ENCODE measurements at places on chromosomes 4 and X. TPM values are rescaled to one million over a fixed set of nuclear protein-coding genes. Genes with fewer than 3 reads are reported as not detected.

GRCh38 chr4:101643186-101643837 is 147.2 kb upstream of the BANK1 start:
- H3K36me3 ChIP-seq = no peaks in the 10 kb centered on the region
- no peaks in the 10 kb centered on the region for H3K4me1 ChIP-seq
- no peak overlapping the region for H3K4me3 ChIP-seq
- no peaks in the 10 kb centered on the region for H3K27me3 ChIP-seq

DNA sequence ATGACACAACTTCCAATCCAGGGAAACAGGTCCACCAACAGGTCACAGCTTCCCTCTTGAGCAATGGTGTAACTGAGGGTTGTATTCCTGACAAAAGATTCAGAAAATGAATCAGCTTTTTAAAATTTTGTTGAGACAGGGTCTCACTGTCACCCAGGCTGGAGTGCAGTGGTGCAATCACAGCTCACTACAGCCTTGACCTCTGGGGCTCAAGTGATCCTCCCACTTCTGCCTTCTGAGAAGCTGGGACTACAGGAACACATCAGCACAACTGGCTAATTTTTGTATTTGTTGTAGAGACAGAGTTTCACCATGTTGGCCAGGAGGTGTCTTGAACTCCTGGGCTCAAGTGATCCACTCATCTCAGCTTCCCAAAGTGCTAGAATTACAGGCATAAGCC is 43.7 kb downstream of the SAT1 start:
- H3K4me1 ChIP-seq = no peaks in the 10 kb centered on the region
- no peak for DNase-seq
- no peaks in the 10 kb centered on the region for H3K36me3 ChIP-seq
- H3K4me3 ChIP-seq = no peak overlapping the region
- H3K27ac ChIP-seq = no peak overlapping the region

GRCh38 chrX:8738588-8739189 is 6.8 kb upstream of the ANOS1 start:
- H3K4me3 ChIP-seq = no peak overlapping the region
- peaks cover 7% of the 10 kb centered on the region for H3K27me3 ChIP-seq
- H3K4me1 ChIP-seq = no peaks in the 10 kb centered on the region
- DNase-seq = peak; percentile 47
- no peak overlapping the region for H3K27ac ChIP-seq

GRCh38 chr4:155693015-155693663 is 26.5 kb downstream of the GUCY1A1 start:
- no peak overlapping the region for H3K4me3 ChIP-seq
- no peak overlapping the region for H3K27ac ChIP-seq
- DNase-seq = no peak
- no peaks in the 10 kb centered on the region for H3K36me3 ChIP-seq
- no peaks in the 10 kb centered on the region for H3K4me1 ChIP-seq
- no peaks in the 10 kb centered on the region for H3K27me3 ChIP-seq

DNA sequence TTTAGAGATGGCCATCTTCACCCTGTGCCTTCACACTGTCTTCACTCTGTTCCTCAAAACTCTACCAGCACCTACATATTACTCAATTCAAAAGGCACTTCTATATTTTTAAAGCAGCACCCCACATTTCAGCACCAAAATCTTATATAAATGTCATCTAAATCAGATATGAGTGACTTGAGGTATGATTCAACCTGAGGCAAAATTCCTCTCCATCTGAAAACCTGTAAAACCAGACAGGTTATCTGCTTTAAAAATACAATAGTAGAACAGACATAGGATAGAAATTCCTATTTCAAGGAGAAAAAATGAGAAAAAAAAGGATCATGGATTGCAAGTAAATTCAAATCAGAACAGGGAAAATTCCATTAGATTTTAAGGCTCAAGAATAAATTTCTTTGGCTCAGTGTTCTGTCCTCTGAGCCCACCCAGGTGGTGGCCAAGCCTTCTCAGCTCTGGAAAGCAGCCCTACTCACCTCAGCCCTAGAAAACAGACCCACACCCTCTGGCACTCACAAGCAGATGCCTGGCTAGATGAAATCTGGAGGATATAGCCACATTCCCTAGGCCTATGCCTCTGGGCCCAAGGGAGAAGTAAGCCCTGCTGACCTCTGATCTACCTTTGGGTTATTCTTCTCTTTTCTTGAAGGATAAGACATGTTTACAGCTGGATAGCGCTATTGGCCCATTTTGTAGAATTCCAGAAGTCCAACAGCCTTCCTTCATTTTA is 240.4 kb upstream of the ZCCHC13 start:
- no peaks in the 10 kb centered on the region for H3K36me3 ChIP-seq
- no peaks in the 10 kb centered on the region for H3K4me1 ChIP-seq

DNA sequence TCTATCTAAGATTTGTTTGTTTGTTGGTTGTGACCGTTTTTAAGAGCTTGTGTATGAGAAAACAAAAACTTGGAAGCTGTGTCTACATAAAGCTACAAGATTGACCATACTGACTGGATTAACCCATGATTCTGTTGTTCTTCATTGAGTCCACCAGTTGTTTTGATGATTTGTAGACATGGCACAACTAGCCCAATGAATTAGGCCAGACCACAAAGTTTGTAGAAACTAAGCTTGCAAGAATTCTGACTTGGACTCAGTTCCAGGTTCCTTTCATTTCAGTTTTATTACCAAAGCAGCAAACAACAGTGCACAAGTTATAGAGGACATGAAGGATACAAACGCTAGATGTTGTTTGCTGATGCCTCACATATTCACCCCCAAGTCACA is 119.3 kb downstream of the RASGEF1B start:
- H3K4me3 ChIP-seq = no peak overlapping the region
- no peaks in the 10 kb centered on the region for H3K27me3 ChIP-seq
- no peaks in the 10 kb centered on the region for H3K36me3 ChIP-seq
- no peak overlapping the region for H3K27ac ChIP-seq
- DNase-seq = no peak

DNA sequence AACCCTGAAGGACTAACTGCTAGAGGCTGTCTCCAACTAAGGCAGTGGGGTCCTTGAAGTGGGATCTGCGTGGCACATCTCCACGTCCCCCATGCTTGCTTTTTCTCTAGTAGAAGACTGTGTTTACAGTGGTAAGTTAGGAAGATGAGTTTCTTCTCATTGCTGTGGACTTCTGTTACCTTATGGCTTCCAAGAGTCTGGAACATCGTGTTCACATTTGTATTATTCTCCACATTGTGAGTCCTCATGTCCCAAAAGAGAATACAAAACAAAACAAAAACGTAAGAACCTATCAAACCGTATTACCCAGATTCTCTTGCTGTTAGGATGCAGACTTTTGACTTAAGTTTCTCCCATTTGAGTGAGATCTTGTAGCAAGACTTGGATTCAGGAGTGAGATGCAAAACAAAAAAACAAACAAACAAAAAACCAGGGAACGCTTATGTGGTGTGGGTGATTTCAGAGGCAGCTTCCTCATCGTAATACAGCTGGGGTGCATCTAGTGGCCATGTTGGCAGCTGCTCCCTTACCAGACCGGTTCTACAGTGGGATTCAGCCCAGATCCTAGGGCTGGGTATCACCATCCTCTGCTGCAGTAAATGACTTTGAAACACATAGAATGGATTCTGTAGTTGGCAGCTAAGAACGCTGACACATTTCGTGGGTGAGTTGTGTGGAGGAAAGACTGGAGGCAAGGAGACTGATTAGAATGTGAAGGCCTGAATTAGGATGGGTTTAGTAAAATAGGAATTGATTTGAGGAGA is 41.3 kb downstream of the TMEM131L start:
- no peaks in the 10 kb centered on the region for H3K27me3 ChIP-seq
- no peaks in the 10 kb centered on the region for H3K4me1 ChIP-seq
- H3K36me3 ChIP-seq = no peaks in the 10 kb centered on the region
- H3K4me3 ChIP-seq = no peak overlapping the region
- no peak for DNase-seq

DNA sequence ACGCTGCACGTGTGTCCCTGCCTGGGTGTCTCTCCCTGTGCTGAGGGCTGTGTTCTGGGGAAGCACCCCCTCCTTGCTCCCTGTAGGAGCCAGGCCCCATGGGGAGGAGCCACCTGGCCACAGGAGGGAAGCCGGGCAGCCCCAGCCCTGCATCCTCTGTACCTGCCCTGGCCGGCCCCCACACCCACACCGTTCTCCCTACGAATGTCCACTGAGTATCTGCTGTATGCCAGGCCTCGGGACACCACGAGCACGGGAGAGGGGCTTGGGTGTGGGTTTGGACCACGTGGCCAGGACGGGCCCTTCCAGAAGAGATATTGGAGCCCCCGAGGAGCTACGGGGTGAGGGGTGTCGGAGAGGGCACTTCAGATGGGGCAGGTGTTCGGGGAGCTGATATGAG is 6.3 kb downstream of the FGFRL1 start:
- no peak overlapping the region for H3K27ac ChIP-seq
- H3K36me3 ChIP-seq = no peaks in the 10 kb centered on the region
- no peak overlapping the region for H3K4me3 ChIP-seq
- peaks cover 8% of the 10 kb centered on the region for H3K4me1 ChIP-seq

- H3K36me3 ChIP-seq = no peaks in the 10 kb centered on the region
- DNase-seq = no peak
- no peaks in the 10 kb centered on the region for H3K27me3 ChIP-seq
- H3K27ac ChIP-seq = no peak overlapping the region
- H3K4me1 ChIP-seq = no peaks in the 10 kb centered on the region
- H3K4me3 ChIP-seq = no peak overlapping the region
Observed at GRCh38 chr4:22268350-22269025, 247.4 kb downstream of the ADGRA3 start.

GRCh38 chr4:19883841-19884240 is 367.9 kb upstream of the SLIT2 start:
- H3K27ac ChIP-seq = no peak overlapping the region
- no peak for DNase-seq
- no peaks in the 10 kb centered on the region for H3K36me3 ChIP-seq
- H3K4me1 ChIP-seq = no peaks in the 10 kb centered on the region
- H3K4me3 ChIP-seq = no peak overlapping the region
- H3K27me3 ChIP-seq = no peaks in the 10 kb centered on the region

- DNase-seq = no peak
- H3K36me3 ChIP-seq = no peaks in the 10 kb centered on the region
- H3K4me1 ChIP-seq = no peaks in the 10 kb centered on the region
- no peaks in the 10 kb centered on the region for H3K27me3 ChIP-seq
Observed at GRCh38 chr4:19725130-19725529, 526.6 kb upstream of the SLIT2 start.

DNA sequence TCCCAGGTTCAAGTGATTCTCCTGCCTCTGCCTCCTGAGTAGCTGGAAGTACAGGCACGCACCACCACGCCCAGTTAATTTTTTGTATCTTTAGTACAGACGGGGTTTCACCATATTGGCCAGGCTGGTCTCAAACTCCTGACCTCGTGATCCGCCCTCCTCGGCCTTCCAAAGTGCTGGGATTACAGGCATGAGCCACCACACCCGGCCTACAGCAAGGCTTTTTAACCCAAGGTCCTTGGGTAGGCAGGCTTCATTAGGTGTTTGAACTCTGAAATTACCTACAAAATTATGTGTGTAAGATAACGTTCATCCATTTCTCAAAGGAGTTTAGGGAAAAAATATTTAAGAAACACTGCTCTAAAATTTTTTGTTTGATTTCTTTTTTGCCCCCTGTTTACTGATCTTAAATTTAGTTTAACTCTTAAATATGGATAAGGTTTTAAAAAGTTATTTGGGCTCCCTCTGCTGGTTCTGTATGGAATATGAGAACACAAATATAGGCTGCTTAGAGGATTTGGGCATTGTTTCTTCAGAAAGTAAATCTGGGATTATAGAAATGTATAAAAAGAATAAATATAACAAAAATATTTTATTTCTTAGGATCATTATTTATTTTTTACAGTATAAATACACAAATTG is 92.8 kb downstream of the CBR4 start:
- no peak overlapping the region for H3K4me3 ChIP-seq
- no peaks in the 10 kb centered on the region for H3K27me3 ChIP-seq
- no peak overlapping the region for H3K27ac ChIP-seq
- H3K36me3 ChIP-seq = no peaks in the 10 kb centered on the region

- H3K27me3 ChIP-seq = no peaks in the 10 kb centered on the region
- no peak for DNase-seq
- H3K4me1 ChIP-seq = no peaks in the 10 kb centered on the region
- H3K4me3 ChIP-seq = no peak overlapping the region
- H3K36me3 ChIP-seq = no peaks in the 10 kb centered on the region
Observed at GRCh38 chr4:185524888-185525863, 10.1 kb downstream of the PDLIM3 start.

DNA sequence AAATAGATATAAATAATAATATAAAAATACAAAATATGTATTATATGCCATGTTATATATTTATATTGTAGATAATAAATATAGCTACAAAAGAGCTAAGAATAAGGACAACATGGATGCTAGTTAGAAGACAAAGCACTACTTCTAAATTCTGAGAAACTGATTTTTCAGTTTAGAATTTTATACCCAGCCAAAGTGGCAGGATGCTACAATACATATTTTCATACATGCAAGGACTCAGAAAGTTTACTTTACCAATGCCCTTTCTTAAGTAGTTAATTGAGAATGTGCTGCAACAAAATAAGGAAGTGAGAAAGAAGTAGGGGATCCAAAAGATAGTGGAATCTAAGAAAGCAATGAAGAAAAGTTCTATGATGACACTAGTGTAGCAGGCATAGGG is 64.5 kb downstream of the PDE5A start:
- no peak for DNase-seq
- H3K4me1 ChIP-seq = no peaks in the 10 kb centered on the region
- no peak overlapping the region for H3K27ac ChIP-seq

DNA sequence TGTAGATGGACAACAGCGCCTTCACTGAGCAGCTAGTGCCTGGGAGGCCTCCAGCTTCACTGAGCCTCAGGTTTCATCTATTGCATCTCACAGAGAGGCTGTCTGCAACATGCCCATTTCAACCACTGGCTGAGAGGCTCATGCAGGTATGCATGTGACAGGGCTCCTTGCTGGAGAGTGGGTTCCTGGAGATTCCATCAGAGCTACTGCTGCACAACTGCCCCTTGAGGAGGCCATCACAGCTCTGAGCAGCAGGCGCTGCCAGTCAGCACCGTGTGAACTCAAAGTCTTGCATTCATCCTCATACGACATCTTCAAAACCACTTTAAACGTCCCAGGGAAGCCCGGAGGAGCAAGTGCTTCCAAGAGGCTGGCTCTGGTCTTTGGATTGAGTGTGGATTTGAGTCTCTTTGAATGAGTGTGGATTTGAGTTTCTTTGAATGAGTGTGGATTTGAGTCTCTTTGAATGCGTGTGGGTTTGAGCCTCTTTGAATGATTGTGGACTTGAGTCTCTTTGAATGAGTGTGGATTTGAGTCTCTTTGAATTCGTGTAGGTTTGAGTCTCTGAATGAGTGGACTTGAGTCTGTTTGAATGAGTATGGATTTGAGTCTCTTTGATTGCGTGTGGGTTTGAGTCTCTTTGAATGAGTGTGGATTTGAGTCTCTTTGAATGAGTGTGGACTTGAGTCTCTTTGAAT is 8.7 kb downstream of the P2RY8 start:
- H3K27ac ChIP-seq = no peak overlapping the region
- DNase-seq = no peak
- H3K4me1 ChIP-seq = no peaks in the 10 kb centered on the region
- no peak overlapping the region for H3K4me3 ChIP-seq
- H3K27me3 ChIP-seq = no peaks in the 10 kb centered on the region
- H3K36me3 ChIP-seq = no peaks in the 10 kb centered on the region

- no peak overlapping the region for H3K27ac ChIP-seq
- no peak overlapping the region for H3K4me3 ChIP-seq
- no peaks in the 10 kb centered on the region for H3K27me3 ChIP-seq
- H3K36me3 ChIP-seq = no peaks in the 10 kb centered on the region
- DNase-seq = no peak
- H3K4me1 ChIP-seq = no peaks in the 10 kb centered on the region
Observed at GRCh38 chr4:104896660-104897645, 249.7 kb upstream of the TET2 start.

Gene PRICKLE3
- 46.8 TPM for total RNA-seq

Gene AMER1
- total RNA-seq = 3.3 TPM

Gene CPZ
- 4.6 TPM for total RNA-seq

Gene FAM184B
- not detected for total RNA-seq

Gene UCP1
- total RNA-seq = not detected

Gene DRP2
- total RNA-seq = not detected

All from adrenal gland (tissue), 19 donors.